ENCODE measurements at places on chromosomes 12 and 14. TPM values are rescaled to one million over a fixed set of nuclear protein-coding genes. Genes with fewer than 3 reads are reported as not detected.
A peak's percentile ranks its signal among the peaks of the same experiment; 100 is the strongest.

GRCh38 chr14:68232300-68233055 lies 412.9 kb downstream of the RAD51B start:
- peak; percentile 88 for DNase-seq

DNA sequence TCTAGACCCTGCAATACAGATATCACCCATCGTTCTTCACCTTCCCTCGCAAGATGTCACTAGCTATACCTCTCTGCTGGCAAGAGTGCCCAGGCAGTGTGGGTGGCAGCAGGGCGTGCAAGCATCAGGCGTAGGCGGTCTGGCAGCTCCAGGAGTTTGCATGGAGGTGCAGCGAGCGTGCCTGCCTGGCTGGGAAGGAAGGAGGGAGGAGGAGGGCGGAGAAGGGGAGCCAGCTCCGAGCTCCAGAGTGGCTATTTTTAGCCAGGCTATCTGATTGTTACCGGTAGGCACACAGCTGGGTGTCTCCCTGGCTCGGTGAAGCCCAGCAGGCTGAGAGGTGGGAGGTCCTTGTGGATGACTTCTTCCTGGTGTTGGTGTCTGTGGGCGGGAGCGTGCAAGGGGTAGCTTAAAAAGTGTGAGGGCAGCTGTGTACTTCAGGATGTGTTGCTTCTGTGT lies 6.2 kb downstream of the FOXJ2 start:
- DNase-seq = no peak

Gene ACRBP
- 2.9 TPM for polyA plus RNA-seq

GRCh38 chr12:10409392-10409791 lies at the start of gene KLRC4:
Gene KLRC4, minus strand, starts transcription at chr12:10409757. Its CDS starts 182 bp downstream, at chr12:10409575.
- no peak for DNase-seq

Gene CLEC9A
- 0.12 TPM for polyA plus RNA-seq

- DNase-seq = no peak
These were observed 6.7 kb downstream of the FNTB start for GRCh38 chr14:64993266-64993930.
